ENCODE measurements at places on chromosomes 3 and 15. TPM values are rescaled to one million over a fixed set of nuclear protein-coding genes. Genes with fewer than 3 reads are reported as not detected.
A peak's percentile ranks its signal among the peaks of the same experiment; 100 is the strongest.

PRKCD gene
- 13.2 TPM for total RNA-seq

NDUFB4 gene
- total RNA-seq = 645 TPM

MFN1 gene
- 65.1 TPM for total RNA-seq

FBLN2 gene
- 53.8 TPM for total RNA-seq

NMB gene
- total RNA-seq = 1.3 TPM

SLC15A2 gene
- 6.8 TPM for total RNA-seq

- no peak for DNase-seq
These were observed 16.4 kb upstream of the RTP2 start for GRCh38 chr3:187718802-187719201.

DNA sequence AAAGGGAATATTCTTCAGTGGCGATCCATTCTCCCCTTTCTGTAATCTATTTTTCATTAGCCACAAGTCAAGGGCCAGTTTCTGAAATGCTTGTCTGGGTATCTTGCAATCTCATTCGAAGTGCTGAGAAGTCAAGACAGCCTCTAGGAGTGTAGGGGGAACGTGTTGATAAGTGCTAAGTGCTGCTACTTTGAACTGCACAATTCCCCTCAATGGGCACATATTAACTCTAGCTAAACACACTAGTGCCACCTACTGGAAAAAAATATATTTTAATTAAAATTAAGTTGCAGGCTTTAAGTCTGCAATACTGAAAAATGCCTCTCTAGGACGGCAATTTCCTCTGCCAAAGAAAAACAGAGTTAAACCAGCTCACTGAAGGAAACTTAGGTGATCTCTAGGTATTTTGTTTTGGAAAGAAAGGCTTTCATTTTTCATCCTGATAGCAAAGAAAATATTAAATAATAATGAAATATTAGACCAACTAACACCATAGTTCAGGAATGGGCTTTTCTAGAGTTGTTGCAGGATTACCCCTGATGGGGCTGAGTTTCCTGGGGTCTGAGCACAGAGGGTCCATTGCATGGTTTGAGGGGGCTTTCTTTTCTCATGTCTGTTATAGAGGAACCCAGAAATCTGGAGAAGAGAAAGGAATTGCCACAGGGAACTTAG, 181.9 kb upstream of the KBTBD8 start:
- DNase-seq = no peak

GRCh38 chr3:53182764-53183355, 21.9 kb downstream of the PRKCD start:
- DNase-seq = no peak

DNA sequence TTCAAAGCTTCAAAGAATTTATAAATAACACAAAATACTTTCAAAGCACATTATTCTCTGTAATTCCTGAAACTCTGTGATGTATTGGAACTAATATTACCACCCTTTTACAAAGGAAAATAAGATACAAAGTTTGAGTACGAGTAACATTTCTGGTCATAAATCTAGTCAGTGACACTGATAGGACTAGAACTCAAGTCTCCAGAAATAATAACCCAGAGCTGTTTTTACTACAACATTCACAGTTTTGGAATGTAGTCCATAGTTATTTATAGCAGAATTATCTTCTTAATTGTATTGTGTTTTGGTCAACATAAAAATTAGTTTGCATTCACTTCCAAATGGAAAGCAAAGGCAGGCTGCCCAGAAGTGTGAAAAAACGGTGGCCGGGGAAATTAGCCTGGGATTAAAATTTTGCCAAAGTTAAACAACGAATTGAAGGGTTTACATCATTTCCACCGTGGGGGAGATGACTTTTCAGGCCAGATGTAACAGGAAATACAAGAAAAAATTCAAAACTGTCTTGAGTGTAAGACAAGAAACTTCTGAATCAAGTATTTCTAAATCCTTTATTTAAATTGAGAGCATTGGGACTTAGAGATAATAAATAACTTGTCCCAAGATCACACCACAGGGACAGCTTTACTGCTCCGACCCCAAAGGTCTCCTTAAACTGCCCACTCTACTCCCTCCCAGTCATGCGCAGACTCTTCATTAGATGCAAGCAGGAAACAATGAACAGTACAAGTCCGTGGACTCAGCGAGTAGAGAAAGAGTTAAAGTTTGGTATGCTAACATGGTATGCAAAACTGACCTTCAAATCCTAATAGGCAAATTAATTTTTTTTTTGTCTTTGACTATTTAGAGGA, 74.3 kb upstream of the VGLL4 start:
- DNase-seq = no peak

- DNase-seq = no peak
These were observed 18.2 kb downstream of the TSC22D2 start for GRCh38 chr3:150426292-150426691.

GRCh38 chr3:73603762-73604171, 21.0 kb downstream of the PDZRN3 start:
- DNase-seq = no peak

DNA sequence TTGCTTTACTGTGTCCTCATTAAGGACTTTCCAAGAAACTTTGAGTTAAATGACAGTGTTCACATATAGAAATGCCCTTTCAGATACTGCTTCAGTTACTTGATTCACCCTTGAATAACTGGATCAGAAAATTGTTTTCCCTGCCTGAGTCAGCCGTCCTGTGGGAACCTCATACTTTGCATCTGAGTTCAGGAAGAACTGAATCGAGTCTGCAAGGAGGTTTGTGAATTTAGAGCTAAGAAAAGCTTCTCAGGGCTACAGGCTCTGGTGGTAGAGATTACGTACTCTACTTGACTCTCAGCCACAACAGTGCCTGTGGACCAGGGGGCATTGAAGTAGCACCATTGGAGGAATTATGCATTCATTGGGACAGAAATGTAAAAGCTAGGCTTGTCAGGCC, 252.4 kb upstream of the C2CD4B start:
- DNase-seq = no peak

- DNase-seq = no peak
These were observed 47.2 kb downstream of the TTC23 start for GRCh38 chr15:99202176-99202552.

DNA sequence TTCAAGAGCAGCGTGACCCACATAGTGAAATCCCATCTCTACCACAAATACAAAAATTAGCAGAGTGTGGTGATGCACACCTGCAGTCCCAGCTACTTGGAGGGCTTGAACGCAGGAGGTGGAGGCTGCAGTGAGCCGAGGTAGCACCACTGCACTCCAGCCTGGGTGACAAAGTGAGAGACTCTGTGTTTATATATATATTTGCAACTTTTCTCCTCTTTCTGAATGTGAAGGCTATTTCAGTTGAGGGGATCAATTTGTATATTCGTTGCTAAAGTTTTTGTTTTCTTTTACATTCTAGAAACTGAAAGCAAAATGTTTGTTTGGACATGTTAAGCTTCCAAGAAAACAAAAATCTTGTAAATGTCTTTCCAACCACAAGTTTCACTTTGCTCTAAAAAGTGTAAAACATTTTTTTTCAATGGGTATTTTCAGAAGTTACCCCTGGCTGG, 29.8 kb upstream of the FAM98B start:
- DNase-seq = no peak

GRCh38 chr3:51605938-51606337, 65.1 kb upstream of the TEX264 start:
- DNase-seq = no peak

- no peak for DNase-seq
These were observed 5.1 kb downstream of the PPP2R3A start for GRCh38 chr3:135970506-135971116.

GRCh38 chr15:38819387-38819950, 254.9 kb upstream of the RASGRP1 start:
- DNase-seq = no peak

- no peak for DNase-seq
These were observed 47.2 kb upstream of the IREB2 start for GRCh38 chr15:78390826-78391225.

DNA sequence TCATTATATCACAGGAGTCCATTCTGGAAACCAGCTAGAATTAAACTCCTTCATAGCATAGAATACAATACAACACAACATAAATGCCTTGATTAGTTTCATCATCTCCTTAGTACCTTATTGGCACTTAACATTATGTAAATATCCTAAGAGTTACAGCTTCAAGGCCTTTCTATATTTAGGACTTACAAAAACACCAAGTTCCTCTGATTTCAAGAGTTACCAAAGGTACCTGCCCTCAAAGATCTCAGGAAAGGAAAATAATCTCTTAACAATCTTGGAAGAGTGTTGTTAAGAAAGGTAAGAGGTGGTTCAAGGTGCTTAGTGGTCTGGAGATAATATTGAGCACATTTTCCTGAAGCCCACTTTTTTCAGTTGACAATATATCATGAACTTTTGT, 477.7 kb downstream of the IGSF11 start:
- no peak for DNase-seq

- no peak for DNase-seq
These were observed 106.2 kb downstream of the DGKG start for GRCh38 chr3:186255703-186256331.

DNA sequence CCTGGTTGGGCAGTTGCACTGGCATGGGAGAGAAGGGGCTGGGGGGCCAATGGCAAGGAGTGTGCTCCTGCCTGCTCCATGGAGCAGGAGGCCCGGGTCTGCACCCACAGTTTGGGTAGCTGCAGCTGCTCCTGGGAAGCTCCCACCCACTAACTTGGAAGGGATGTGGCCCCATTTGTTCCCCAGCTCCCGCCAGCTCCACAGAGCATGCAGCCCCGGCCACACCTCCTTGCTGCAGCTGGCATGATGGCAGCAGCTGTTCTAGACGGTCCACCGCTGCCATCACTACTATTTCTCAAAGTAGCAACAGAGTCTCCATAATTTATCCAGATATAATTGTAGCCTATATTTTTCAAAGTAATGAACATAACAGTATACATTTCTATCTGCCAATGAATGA, 65.8 kb downstream of the PIK3CB start:
- no peak for DNase-seq

GRCh38 chr15:75389791-75390382, 21.5 kb upstream of the MAN2C1 start:
- no peak for DNase-seq

DNA sequence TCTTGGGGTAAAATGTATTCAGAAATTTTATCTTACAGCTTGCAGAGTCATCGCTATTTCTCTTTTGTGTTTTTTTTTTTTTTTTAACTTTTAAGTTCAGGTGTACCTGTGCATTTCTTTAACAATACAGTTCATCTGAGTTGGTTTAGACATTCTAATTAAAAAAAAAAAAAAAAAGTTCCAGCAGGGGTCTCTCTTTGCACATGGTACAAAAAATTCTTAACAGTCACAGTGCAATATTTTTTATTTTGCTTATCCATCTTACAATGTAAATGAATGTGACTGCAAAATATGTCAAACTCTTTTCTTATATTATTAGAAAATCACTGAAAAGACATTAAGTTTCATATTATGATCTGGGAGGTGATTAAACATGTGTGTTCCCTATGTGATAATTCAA, 47.5 kb upstream of the SLC9A9 start:
- DNase-seq = no peak

- DNase-seq = peak; percentile 61
These were observed 9.7 kb downstream of the ETV5 start for GRCh38 chr3:186099178-186099577.

DNA sequence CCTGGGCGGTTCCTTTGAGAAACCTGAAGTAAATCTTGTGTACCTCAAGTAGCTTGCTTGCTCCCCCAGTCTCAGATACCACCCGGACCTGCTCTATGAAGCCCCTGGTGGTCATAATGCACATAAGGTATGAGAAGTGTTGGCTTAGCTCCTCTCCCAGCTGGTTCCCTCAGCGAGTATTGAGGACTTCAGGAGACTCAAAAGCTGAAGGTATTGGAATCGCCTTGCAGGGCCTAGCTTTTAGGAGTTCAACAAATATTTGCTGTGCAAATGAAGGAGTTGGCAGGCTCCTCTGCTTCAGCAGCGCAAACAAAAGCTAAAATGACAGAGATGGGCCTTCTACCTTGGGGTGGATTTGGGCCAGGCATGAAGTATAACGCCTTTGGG, 1.7 kb downstream of the CMTM8 start:
- no peak for DNase-seq

DNA sequence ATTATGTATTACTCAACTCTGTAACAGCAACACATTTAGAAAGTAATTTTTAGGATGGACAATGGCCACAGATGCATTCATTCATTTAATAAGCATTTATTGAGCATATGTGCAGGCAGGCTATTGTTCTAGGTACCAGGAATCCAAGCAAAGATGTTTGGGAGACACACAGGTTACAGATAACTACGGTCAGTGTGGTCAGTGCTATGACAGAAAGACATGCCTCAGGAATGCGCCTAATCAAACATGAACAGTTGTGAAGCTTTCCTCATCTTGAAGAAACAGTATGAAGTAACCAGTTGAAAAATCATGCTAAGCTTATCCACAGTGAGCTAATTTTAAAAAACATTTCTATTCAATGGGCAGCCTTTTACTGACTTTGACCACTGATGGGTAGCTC, 155.4 kb upstream of the CCDC54 start:
- DNase-seq = no peak

DNA sequence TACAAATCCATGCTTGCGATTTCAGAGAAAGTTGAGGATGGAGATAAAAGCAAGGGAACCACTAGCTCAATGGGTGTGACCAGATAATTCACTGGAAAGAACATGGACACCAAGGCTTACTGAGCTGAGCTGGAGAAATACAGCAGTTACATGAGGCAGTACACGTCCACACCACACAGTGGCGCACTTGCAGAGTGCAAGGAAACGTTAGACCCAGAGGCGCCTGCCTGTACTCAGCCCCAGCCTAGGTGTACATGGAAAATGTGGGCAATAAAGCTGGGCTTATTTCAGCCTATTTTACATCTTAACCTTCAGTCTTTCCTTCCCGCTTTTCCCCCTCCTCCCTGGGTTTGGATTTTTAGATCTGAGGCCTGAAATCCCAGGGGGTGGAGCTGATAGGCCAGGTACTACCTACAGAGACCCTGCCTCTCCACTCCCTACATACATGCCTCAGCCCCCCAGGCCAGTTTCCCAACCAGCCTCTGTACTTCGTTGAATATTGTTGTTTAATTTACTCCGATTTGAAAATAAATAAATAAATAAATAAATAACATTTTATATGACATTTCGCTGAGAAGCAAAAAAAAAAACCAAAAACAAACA, 60.1 kb downstream of the PCOLCE2 start:
- peak; percentile 89 for DNase-seq

DNA sequence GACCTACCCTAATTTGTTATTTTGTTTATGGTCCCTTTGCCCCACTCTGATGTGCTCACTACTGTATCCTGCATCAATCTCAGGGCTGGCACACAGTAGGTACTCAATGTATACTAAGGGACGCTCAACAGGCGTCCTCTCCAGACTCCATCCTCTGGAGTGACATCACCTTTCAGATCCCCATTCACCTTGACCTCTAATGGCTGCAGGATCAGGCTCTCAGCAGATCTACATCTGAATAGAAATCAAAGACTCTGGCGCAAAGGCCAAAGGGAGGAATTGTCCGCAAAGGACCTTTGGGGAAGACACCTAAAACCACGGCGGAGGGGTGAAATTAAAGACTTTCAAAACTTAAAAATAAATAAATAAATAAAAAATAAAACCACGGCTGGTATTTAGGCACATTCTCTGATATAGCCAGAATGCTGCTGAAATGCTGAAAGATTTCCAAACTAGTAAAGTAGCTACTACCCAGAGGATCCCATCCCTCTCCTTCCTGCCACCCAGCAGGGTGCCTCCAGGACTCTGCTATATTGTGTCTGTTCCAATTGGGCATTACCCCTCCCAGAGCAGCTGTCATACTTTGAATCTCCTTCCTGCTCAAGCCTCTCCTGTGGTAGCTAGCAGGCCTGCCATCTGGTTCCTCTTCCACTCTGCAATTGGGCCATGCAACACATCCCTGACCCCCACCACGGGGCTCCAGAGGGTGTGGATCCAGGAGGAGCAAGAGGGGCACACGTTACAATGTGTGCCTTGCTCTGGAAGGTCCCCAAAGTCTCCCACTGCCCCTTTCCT, 6.1 kb downstream of the SHF start:
- DNase-seq = no peak

- DNase-seq = no peak
These were observed 187.1 kb downstream of the PDE8A start for GRCh38 chr15:85168642-85169173.

All from left ventricle myocardium superior (tissue), 1 donor.